ENCODE measurements at places on chromosomes 2 and 18. TPM values are rescaled to one million over a fixed set of nuclear protein-coding genes. Genes with fewer than 3 reads are reported as not detected.

The GKN2 gene
- 181 TPM for total RNA-seq

The OXER1 gene
- total RNA-seq: 2.7 TPM

DNA sequence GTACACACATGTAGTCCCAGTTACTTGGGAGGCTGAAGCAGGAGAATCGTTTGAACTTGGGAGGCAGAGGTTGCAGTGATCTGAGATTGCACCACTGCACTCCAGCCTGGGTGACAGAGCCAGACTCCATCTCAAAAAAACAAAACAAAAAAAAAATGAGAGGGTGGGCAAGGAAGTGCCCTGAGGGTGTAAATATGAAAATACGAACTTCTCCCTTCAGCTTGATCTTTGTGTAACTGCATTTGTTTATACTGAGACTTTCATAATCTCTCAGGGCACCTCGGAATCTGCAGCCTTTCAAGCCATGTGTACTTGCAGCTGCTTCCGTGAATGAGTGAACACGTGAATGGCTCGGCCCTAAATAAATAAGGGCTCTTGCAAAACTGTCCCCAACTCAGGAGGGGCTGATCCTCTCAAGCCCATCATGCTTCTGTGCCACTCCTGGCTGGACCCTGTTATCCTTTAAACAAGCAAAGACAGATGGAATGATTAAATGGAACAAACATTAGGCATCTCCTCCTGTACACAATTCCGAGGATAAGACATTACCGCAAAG lies 96.8 kb downstream of the BOD1L2 start:
- H3K27ac ChIP-seq: no peak overlapping the region
- DNase-seq: no peak
- no peaks in the 10 kb centered on the region for H3K4me1 ChIP-seq
- no peaks in the 10 kb centered on the region for H3K27me3 ChIP-seq
- no peaks in the 10 kb centered on the region for H3K36me3 ChIP-seq
- no peak overlapping the region for H3K4me3 ChIP-seq

- H3K36me3 ChIP-seq: no peaks in the 10 kb centered on the region
- H3K27me3 ChIP-seq: no peaks in the 10 kb centered on the region
- no peaks in the 10 kb centered on the region for H3K4me1 ChIP-seq
Measured at GRCh38 chr2:70531419-70532086, 22.1 kb downstream of the TGFA start.

DNA sequence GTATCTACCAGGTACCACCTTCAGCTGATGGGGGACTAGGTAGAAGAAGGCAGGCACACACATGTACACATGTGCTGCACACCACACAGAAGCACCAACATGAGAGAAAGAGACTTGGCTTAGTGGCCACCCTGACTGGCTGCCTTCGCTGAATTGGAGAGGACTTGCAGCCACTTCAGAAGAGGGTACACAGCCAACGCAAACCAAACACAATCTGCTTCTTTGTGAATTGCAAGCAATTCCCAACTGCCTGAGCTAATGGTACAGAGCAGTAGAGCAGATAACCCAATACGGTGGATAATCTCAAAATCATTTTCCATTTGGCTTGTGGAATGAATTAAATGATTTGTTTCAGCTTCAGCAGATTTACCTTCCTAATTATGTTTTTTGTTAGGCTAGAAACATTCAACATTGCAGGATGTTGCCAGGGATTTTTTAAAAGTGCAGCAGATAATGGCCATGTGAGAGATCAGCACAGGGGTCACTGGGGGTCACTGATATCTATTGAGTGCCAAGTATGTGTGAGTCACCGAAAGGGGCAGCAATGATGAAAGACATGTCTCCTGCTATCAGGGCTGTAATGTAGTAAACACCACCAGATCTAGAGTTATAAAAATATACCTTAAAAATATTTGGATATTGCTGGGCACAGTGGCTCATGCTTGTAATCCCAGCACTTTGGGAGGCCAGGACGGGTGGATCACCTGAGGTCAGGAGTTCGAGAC lies 652.6 kb downstream of the BCL11A start:
- no peak overlapping the region for H3K27ac ChIP-seq
- no peaks in the 10 kb centered on the region for H3K4me1 ChIP-seq
- DNase-seq: peak; percentile 5
- no peaks in the 10 kb centered on the region for H3K36me3 ChIP-seq
- no peaks in the 10 kb centered on the region for H3K27me3 ChIP-seq

- H3K36me3 ChIP-seq: no peaks in the 10 kb centered on the region
- peak; percentile 28 for DNase-seq
- H3K27ac ChIP-seq: peak overlapping the region; percentile 70
- H3K4me3 ChIP-seq: no peak overlapping the region
- peaks cover 27% of the 10 kb centered on the region for H3K4me1 ChIP-seq
- no peaks in the 10 kb centered on the region for H3K27me3 ChIP-seq
Measured at GRCh38 chr2:207869784-207870778, 100.4 kb upstream of the FZD5 start.

- no peak for DNase-seq
- no peak overlapping the region for H3K4me3 ChIP-seq
- H3K27me3 ChIP-seq: no peaks in the 10 kb centered on the region
Measured at GRCh38 chr2:85917887-85918795, 29.4 kb upstream of the ST3GAL5 start.

DNA sequence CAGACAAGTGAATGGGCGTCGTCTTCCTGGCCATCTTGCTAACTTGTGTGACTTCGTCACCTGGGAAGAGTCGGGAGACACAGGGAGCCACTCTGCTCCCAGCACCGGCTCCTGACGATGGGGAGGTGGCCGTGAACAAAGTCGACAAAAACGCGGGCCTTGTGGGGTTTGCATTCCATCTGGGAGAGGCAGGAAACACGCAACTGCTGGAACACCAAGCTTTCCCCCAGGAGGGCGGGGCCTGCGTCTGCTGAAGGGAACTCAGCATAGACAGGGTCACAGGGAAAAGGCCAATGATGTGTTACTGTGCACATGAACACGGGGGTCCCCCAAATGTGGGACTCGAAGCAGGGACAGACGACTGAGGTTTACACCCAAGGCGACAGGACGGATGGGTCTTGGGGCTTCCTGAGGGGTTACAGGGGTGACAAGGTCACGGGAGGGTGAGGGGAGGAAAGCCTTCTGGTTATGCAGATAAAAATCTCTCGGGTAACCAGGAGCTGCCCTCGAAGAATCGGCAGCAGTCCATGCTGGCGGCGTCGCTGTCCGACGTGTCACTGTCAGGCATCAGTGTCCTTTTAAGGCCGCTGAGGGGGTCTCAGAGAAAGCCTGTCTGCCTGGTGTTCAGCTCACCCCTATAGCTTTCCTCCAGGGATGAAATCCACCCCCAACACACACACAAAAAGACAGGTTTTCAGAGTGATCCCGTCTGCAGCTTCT lies 28.2 kb upstream of the PRLH start:
- H3K27ac ChIP-seq: no peak overlapping the region
- H3K27me3 ChIP-seq: no peaks in the 10 kb centered on the region
- peaks cover 46% of the 10 kb centered on the region for H3K36me3 ChIP-seq
- H3K4me1 ChIP-seq: peaks cover 11% of the 10 kb centered on the region

DNA sequence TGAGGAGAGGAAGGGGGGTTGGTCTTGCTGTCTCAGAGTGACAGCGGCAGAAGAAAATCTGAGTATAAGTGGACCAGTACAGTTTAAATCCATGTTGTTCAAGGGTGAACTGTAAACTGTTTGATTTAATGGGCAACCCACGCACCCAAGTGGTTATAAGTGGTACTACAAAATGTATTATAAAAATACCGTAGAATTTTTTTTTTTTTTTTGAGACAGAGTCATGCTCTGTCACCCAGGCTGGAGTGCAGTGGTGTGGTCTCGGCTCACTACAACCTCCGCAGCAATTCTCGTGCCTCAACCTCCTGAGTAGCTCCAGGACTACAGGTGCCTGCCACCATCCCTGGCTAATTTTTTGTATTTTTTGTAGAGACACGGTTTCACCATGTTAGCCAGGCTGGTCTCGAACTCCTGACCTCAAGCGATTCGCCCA lies 2.1 kb upstream of the CHCHD5 start:
- H3K4me1 ChIP-seq: peaks cover 4% of the 10 kb centered on the region
- H3K36me3 ChIP-seq: peaks cover 7% of the 10 kb centered on the region
- H3K4me3 ChIP-seq: no peak overlapping the region

- no peaks in the 10 kb centered on the region for H3K4me1 ChIP-seq
- no peak overlapping the region for H3K27ac ChIP-seq
- no peaks in the 10 kb centered on the region for H3K27me3 ChIP-seq
- no peak for DNase-seq
- no peak overlapping the region for H3K4me3 ChIP-seq
Measured at GRCh38 chr18:59148192-59148591, 8.5 kb downstream of the SEC11C start.

The PSMD1 gene
- 71.6 TPM for total RNA-seq

GRCh38 chr2:14941151-14941631 lies 308.7 kb downstream of the LRATD1 start:
- peak; percentile 14 for DNase-seq
- no peaks in the 10 kb centered on the region for H3K36me3 ChIP-seq
- no peaks in the 10 kb centered on the region for H3K27me3 ChIP-seq

DNA sequence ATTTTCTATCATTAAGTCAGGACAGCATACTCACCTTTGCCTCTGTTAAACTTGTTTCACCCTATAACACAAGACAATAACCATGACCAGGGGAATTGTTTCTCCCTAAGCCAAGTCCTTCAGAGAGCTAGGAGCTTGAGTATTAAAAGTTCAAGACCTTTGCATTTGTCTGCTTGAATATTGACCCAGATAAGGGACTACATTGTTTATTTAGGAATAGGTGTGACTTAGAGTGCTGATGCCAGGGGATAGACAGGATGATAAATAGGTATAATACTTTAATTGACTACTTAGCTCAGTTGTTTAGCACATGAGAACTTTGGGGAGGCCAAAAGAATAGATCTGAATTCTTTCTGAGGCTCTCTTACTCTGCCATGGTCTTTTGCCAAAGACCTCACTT lies 185.8 kb downstream of the FMNL2 start:
- no peak overlapping the region for H3K4me3 ChIP-seq
- no peak overlapping the region for H3K27ac ChIP-seq

DNA sequence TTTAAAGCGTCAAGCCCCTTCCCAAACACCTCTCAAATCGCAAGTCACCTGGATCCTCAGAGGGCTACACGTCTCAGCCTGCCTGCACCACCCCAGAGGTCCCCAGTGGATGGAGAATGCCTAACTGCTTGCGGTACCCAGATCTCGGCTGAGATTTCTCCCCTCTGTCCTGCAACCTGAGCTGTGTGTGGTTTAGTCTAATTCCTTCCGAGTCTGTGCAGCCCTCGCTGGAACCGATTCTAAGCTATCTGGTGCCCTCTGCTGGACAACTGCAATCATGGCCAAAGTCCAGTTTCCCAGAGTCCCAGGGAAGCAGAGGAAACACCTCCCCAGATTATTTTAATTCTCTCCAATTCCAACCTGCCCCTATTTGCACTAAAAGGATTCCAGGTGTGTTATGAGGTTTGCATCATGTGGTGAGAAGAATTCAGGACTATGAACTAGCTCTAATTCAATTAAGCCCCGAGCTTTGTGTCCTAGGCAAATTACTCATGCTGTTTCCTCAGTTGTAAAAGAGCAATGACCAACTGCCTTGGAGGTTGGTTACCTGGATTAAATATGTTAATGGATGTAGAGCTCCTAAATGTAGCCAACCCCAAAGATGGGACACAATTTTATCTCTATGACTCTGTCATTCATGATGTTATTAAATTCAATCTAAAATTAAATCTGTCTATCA lies 276.1 kb upstream of the NCKAP5 start:
- DNase-seq: no peak
- no peak overlapping the region for H3K4me3 ChIP-seq
- no peaks in the 10 kb centered on the region for H3K36me3 ChIP-seq
- H3K27me3 ChIP-seq: no peaks in the 10 kb centered on the region
- H3K4me1 ChIP-seq: peaks cover 8% of the 10 kb centered on the region

The OR6B2 gene
- not detected for total RNA-seq

- H3K27ac ChIP-seq: no peak overlapping the region
- H3K27me3 ChIP-seq: no peaks in the 10 kb centered on the region
- no peaks in the 10 kb centered on the region for H3K4me1 ChIP-seq
- no peaks in the 10 kb centered on the region for H3K36me3 ChIP-seq
Measured at GRCh38 chr2:140344838-140345237, 1564.6 kb upstream of the NXPH2 start.

The LAMA1 gene
- 2.4 TPM for total RNA-seq

GRCh38 chr2:101361121-101361520 lies 26.2 kb downstream of the CREG2 start:
- no peak for DNase-seq
- H3K27me3 ChIP-seq: no peaks in the 10 kb centered on the region
- no peaks in the 10 kb centered on the region for H3K36me3 ChIP-seq
- no peak overlapping the region for H3K4me3 ChIP-seq
- H3K27ac ChIP-seq: no peak overlapping the region
- peaks cover 7% of the 10 kb centered on the region for H3K4me1 ChIP-seq

The COL4A3 gene
- total RNA-seq: 43.3 TPM

GRCh38 chr18:22778996-22779395 lies 154.1 kb upstream of the RBBP8 start:
- H3K27ac ChIP-seq: no peak overlapping the region
- no peak for DNase-seq
- H3K4me1 ChIP-seq: no peaks in the 10 kb centered on the region
- H3K36me3 ChIP-seq: no peaks in the 10 kb centered on the region
- H3K27me3 ChIP-seq: no peaks in the 10 kb centered on the region
- no peak overlapping the region for H3K4me3 ChIP-seq

DNA sequence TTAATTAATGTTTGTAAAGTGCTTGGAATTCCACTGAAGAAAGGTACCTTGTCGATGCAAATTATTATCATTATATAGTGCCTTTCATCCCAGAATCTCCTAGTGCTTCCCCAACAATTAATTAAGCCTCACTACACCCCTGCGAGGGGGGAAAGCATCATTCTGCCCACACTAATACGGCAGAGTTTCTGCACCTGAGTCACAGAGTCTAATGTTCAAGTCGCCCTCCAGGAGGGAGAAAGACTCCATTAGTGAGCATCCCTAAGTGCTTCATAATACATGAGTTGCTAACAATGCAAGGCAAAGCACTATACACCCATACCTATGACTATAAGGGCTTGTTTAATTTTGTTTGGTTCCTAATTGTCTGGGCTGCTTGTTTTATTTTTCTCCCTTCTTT lies 25.4 kb upstream of the NRP2 start:
- H3K4me1 ChIP-seq: peaks cover 4% of the 10 kb centered on the region
- no peaks in the 10 kb centered on the region for H3K36me3 ChIP-seq
- H3K27me3 ChIP-seq: no peaks in the 10 kb centered on the region
- DNase-seq: no peak
- H3K4me3 ChIP-seq: no peak overlapping the region

DNA sequence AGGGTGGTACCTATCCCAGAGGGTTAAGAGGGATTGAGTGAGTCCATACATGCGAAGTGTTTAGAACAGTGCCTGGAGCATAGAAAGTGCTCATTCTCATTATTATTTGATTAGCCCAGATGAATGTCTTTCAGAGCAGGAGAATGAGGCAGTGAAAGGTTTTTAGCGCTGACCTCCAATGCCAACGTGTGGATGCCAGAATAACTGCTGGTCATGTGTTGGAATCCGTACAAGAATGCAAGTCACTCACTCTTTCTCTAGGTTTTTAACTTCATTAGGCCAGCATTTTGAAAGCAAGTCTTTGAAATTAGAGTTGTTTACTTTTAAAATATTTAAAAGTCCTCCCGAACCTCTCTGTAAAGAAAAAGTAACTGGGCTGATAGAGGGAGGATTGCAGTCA lies 374.2 kb downstream of the EN1 start:
- no peaks in the 10 kb centered on the region for H3K27me3 ChIP-seq
- H3K4me3 ChIP-seq: no peak overlapping the region
- no peaks in the 10 kb centered on the region for H3K36me3 ChIP-seq
- H3K27ac ChIP-seq: no peak overlapping the region
